ENCODE measurements at places on chromosomes 6 and 20. TPM values are rescaled to one million over a fixed set of nuclear protein-coding genes. Genes with fewer than 3 reads are reported as not detected.

The GSTA4 gene
- polyA plus RNA-seq = 19.5 TPM

The MRPL18 gene
- 51.7 TPM for polyA plus RNA-seq

The SAMD3 gene
- polyA plus RNA-seq = not detected

The RAD21L1 gene
- polyA plus RNA-seq = 0.02 TPM

The POLH gene
- polyA plus RNA-seq = 3.2 TPM

The ACTR5 gene
- polyA plus RNA-seq = 3.1 TPM

The GRIK2 gene
- 0.22 TPM for polyA plus RNA-seq

The FNDC11 gene
- 0.17 TPM for polyA plus RNA-seq

The RRAGD gene
- polyA plus RNA-seq = 12.3 TPM

The SLC22A16 gene
- polyA plus RNA-seq = 0.21 TPM

The CENPW gene
- 2.0 TPM for polyA plus RNA-seq

The SCUBE3 gene
- polyA plus RNA-seq = 0.25 TPM

The DHX16 gene
- polyA plus RNA-seq = 16.8 TPM

The TNFRSF6B gene
- 92.8 TPM for polyA plus RNA-seq

The PHACTR3 gene
- polyA plus RNA-seq = 0.10 TPM

The CLDN20 gene
- not detected for polyA plus RNA-seq

The PRPH2 gene
- polyA plus RNA-seq = 0.77 TPM

The RAB44 gene
- 0.07 TPM for polyA plus RNA-seq

The ZNF322 gene
- polyA plus RNA-seq = 3.8 TPM

The FLRT3 gene
- polyA plus RNA-seq = 0.54 TPM

The GLP1R gene
- polyA plus RNA-seq = 0.04 TPM

The WFDC10B gene
- not detected for polyA plus RNA-seq

The C6orf15 gene
- not detected for polyA plus RNA-seq

The IDH3B gene
- polyA plus RNA-seq = 116 TPM

The CLPSL2 gene
- 1.3 TPM for polyA plus RNA-seq

The LAMP5 gene
- polyA plus RNA-seq = not detected

The PRDM13 gene
- not detected for polyA plus RNA-seq

The BPIFA1 gene
- polyA plus RNA-seq = not detected

The PLCB4 gene
- 11.4 TPM for polyA plus RNA-seq

The MARCKS gene
- 35.2 TPM for polyA plus RNA-seq

The LHFPL5 gene
- polyA plus RNA-seq = not detected

The SCGN gene
- polyA plus RNA-seq = 0.77 TPM

The TFB1M gene
- polyA plus RNA-seq = 8.5 TPM

The CABLES2 gene
- polyA plus RNA-seq = 1.6 TPM

The LGSN gene
- not detected for polyA plus RNA-seq

The IRAK1BP1 gene
- polyA plus RNA-seq = 0.97 TPM

Measured in adipose tissue (tissue), 3 donors.